ENCODE measurements at places on chromosomes 3 and 15.

- DNase-seq, result no peak
These were observed 260.1 kb upstream of the ARL6 start for GRCh38 chr3:97504463-97504862.

GRCh38 chr15:33344530-33344929 is 33.8 kb downstream of the RYR3 start:
- no peak for DNase-seq

- DNase-seq, result no peak
These were observed 5.0 kb upstream of the LYSMD4 start for GRCh38 chr15:99738021-99738847.

- no peak for DNase-seq
These were observed 13.9 kb downstream of the ROBO2 start for GRCh38 chr3:77053795-77054194.

GRCh38 chr3:49238274-49239127 is 38.5 kb downstream of the C3orf62 start:
- DNase-seq, result no peak

- DNase-seq, result no peak
These were observed 51.5 kb downstream of the CFAP92 start for GRCh38 chr3:128942161-128942952.

GRCh38 chr3:178389258-178389657 is 147.0 kb upstream of the KCNMB2 start:
- no peak for DNase-seq

DNA sequence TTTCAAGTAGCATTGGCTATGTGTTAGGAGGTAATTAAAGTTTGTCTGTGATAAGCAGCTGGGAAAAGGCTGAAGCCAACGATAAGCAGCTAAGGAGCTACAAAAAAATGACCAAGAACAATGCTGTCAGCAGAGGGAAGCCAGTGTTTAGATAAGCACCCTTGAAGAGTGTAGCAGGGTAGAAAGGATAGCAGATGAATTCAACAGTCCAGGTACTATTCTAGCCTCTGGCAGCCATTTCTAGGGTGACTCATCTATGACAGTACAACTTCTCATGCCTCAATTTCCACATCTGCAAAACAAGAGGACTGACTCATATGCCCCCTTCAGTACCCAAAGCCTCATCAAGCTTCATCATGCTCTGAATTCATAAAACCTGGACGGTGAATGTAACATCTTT is 617.6 kb upstream of the UBE2E2 start:
- no peak for DNase-seq

GRCh38 chr3:100001526-100002270 is 112.6 kb downstream of the FILIP1L start:
- DNase-seq, result no peak

GRCh38 chr3:79006077-79006476 is 761.7 kb downstream of the ROBO1 start:
- no peak for DNase-seq

DNA sequence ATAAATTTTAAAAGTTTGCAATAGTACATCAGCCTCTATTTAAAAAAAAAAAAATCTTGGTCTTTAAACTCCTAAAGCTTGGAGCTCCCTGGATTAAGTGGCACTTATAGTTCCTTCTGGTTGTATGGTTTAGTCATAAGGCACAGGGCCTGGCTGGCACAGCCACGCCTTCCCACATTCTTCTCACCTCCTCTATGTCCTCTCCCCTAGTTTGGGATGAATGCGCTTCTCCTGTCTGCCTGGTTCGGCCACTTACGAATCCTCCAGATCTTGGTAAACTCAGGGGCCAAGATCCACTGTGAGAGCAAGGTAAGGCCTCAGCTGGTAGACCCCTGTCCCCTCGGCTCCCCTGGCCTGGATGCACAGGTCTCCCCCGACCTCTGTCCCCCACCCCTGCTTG is 10.0 kb downstream of the ANKDD1A start:
- no peak for DNase-seq

DNA sequence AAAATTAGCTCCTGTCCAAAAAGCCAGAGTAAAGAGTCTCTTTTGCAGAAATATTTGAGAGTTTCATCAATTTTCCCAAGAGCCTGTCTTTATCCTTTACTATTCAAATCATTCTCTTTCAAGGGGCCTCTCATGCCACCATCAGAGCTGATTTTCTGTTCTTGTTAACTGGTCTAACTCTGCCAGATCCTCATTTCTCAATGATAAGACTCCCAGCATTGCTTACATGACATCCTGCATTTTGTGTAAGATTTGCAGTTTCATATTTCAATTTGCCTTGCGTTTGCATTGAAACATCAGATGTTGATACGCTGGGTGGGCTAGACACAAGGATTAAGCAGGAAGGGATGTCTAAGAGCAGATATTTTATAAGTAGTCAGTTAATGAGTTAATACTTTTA is 228.7 kb downstream of the TBL1XR1 start:
- DNase-seq, result no peak

- no peak for DNase-seq
These were observed 23.9 kb upstream of the TM4SF1 start for GRCh38 chr3:149401212-149401925.

GRCh38 chr3:78757731-78758130 is 1010.1 kb downstream of the ROBO1 start:
- DNase-seq, result no peak

- no peak for DNase-seq
These were observed 40.7 kb downstream of the KLF15 start for GRCh38 chr3:126316501-126316939.

- no peak for DNase-seq
These were observed 675 bp downstream of the RBM15B start for GRCh38 chr3:51391566-51392354.

DNA sequence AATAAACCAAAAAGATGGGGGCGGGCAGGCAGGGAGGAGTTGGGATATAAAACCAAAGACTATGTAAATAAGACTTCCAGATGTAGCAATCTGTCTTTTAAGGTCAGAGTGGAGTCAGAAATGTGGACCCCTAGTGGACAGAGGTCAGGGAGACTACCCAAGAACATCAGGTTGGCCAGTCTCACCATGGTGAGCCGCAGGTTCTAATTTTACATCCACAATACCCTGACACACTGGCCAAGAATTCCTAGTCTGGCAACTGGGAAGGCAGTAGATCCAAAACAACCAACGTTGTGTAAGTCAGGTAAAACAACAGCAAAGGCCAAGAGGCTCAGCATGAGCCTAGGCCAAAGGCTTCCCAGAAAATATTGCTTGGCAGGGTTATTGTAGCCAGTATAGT is 203.4 kb downstream of the FOXP1 start:
- DNase-seq, result no peak

DNA sequence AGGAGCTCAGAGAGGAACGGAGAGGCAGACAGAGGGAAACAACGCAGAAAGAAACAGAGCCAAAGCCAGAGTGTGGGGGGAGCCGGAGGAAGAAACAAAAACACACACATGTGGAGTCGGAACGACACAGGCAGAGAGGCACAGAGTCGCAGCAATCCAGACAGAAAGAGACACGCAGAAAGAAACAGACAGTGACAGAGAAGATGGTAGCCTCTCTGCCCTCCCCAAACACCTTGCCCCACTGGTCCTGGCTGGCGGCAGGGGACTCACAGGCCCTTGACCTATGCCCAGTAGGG is 1.7 kb downstream of the NCKIPSD start:
- DNase-seq, result no peak

DNA sequence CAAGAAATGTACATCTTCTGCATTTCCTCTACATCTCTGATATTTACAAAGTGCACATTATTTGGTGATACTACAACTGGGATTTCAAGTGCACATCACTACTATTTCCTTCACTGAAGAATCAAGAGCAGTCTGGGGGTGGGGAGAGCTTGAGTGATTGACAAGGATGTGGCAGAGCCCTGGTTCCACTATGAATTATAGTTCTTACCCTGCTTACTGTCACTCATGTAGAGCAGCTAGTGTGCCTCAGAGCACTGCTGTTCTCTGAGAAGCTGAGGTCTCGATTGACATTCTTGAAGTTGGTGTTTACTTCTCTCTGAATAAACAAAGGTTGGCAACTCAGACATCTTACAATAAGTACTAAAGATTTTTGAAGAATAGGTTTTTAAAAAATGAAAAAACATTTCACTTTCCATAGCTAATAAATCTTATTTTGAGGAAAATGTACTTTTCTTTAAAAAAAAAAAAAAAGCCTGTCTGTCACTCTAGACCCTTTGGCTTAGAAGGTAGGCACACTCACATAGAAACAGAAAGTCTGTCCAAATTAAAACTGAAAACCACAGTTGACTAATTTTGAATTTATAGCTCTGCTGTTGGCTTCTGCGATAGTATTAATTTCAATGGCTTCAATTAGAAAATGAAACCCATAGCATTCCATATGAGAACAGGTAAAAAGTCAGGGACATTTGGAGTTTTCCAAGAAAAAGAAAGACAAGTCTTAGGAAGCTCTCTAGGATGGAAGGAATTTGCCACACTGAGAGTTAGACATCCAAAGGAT is 5.6 kb downstream of the GREM1 start:
- no peak for DNase-seq

- peak; percentile 5 for DNase-seq
These were observed 364.0 kb upstream of the RBMS3 start for GRCh38 chr3:28916713-28917499.

DNA sequence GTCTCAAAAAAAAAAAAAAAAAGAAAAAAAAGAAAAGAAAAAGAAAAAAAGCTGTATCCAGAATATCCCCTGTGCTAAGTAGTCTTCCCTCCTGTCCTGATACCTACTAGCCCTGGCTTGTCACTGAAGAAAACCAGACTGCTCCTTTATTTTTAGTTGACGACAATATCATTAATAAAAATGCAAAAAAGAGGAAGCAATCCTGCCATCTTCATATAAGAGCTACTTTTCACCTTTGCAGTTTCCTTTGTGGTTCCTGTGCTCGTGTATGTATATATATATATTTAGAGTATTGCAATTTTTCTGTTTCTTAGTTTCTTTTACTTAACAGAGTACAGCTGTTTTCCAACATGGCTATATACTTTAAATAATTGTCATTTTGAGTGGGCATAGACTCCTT is 13.6 kb downstream of the C3orf20 start:
- no peak for DNase-seq
